ENCODE measurements at places on chromosomes 12 and 14.
A peak's percentile ranks its signal among the peaks of the same experiment; 100 is the strongest.

- no peak for DNase-seq
Measured at GRCh38 chr14:69039288-69039628, 60.2 kb upstream of the ACTN1 start.

- no peak for DNase-seq
Measured at GRCh38 chr12:89267404-89267803, 84.9 kb downstream of the DUSP6 start.

- DNase-seq = no peak
Measured at GRCh38 chr12:80219345-80219744, 120.0 kb downstream of the OTOGL start.

DNA sequence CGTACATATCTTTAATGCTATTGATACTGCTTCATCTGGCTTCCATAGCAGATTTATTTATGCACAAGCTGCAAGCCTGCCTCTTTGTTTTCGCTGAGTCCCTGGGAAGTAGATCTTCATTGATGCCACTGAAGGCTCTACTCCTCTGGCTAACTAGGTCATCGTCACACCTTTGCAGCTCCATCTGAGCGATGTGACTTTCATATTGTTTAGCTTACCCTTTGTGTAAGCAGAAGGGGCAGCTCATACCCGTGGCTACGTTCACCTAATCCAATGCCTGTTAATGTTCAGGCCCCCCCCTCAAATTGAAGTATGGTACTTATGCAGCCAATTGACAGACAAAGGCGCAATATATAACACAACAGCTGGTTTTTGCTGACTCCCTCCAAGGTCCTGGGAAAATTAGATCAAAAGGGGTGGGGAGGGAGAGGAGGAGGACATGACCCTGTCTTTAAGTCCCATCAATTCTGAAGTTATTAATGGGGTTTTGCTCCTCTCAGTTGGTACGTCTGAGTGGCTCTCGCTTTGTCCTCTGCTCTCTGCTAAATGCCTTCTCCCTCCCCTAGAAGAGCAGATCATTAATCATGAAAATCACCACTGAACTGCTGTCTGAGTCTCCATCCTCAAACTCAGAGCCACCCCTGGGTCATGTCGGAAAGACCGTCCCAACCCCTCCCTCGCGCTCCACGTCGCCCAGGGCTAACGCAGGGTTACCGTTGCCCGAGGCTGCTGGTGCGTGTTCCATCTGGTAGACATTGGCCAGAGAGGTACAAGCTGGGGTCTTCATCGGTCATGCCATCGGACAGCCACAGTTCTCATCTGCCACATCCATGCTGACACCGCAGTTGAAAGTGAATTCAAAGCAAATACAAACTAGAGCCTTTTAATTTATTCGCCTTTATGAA, 128.8 kb downstream of the ADGRD1 start:
- no peak for DNase-seq

DNA sequence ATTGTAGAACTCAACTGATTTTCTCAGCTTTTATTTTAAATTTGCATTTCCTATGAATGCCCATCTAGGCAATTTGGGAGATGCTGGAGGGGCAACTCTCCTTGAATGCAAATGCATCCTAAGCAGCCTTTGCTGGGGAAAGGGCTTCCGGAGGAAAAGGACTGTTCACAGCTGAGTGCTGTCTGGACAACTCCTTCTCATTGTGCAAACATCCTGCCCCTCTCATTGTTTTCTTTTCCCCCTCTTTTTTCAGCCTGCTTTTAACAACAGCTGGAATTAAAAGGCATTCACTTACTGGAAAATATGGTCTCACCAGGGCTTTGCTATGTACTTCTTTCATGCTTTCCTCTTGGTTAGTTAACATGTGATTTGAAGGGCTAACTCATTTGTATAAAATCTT, 397.8 kb downstream of the FUT8 start:
- DNase-seq = no peak

DNA sequence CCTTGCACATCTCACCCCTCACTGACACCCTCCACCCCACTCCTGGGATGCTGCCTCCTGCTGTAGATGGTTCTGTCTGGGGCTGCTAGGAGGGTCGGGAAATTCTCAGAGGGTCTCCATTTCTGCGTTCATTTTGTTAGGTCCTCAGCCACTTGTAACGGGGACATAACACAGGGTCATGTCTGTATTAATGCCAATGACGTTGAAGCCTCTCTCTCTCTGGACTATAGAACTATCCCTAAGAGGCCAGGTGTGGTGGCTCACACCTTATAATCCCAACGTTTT, 14.6 kb downstream of the SIVA1 start:
- no peak for DNase-seq

DNA sequence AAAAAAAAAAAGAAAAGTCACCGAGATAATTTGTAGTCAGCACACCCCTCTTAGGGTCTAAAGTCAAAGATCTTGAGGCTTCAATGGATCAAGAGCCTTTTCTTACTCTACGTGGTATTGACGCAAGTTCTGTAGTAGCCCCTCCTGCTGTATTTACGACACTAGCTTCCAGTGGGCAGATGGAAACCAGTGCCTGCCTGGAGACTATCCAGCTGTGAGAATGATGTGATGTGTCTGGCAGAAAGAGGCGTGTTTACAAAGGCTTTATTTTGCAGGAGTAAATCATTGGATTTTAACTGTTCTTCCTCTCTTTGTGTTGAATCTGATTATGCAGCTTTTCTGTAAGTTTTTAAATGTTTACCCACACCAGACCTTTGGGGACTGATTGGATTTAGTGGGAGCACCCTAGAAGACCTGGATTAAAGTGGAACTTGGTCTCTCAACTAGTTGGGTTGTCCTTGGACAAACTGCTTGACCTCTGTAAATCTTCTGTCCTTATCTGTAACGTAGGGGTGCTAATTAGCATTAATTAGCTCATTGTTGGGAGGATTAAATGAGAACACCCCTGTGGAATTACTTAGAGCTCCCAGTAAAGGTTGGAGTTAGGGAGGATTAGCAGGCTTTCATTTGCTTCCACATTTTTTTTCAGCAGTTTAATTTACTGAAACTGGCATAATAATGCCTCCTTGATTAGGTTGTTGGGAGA, 72.4 kb downstream of the RASSF3 start:
- peak; percentile 83 for DNase-seq

- no peak for DNase-seq
Measured at GRCh38 chr12:41212625-41213024, 24.5 kb downstream of the PDZRN4 start.

GRCh38 chr14:72945356-72946027, 19.2 kb downstream of the DCAF4 start:
- no peak for DNase-seq

GRCh38 chr14:76848879-76849278, 22.7 kb downstream of the LRRC74A start:
- DNase-seq = no peak

DNA sequence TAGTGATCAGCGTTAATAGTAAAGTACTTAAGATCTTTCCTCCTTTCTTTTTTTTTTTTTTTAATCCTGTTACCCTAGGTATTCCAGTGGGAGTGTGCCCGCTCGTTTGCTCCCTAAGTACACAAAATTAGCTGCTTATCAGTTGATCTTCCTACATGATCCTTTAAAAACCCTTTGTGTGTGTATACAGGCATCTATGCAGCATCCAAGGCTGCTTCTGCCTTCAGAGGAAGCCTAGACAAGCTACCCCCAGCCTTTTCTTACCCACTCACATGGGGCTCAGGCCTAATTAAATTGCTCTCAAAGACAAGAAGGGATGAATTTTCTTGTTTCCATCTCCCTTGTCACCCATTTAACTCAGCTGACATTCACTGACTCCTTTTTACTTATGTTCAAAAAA, 343.4 kb upstream of the LMO3 start:
- no peak for DNase-seq

GRCh38 chr12:99453836-99454538, 193.6 kb upstream of the GARIN6 start:
- no peak for DNase-seq

DNA sequence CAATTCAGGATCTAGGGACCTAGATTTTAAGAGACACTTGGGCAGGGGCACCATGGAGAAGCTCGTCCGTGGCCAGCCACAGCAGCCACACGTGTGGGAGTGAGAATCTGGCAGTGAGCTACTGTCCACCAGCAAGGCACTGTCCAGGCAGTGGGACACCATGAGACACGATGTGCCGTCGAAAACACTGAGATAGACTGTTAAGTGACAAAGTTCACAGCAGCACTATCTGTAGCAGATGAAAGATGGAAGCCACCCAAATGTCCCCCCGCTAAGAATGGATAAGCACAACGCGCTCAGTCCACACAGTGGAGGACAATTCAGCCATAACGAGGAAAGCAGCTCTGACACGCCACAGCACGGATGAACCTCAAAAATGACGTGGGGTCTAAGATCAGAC, 19.7 kb downstream of the RILPL1 start:
- DNase-seq = no peak

DNA sequence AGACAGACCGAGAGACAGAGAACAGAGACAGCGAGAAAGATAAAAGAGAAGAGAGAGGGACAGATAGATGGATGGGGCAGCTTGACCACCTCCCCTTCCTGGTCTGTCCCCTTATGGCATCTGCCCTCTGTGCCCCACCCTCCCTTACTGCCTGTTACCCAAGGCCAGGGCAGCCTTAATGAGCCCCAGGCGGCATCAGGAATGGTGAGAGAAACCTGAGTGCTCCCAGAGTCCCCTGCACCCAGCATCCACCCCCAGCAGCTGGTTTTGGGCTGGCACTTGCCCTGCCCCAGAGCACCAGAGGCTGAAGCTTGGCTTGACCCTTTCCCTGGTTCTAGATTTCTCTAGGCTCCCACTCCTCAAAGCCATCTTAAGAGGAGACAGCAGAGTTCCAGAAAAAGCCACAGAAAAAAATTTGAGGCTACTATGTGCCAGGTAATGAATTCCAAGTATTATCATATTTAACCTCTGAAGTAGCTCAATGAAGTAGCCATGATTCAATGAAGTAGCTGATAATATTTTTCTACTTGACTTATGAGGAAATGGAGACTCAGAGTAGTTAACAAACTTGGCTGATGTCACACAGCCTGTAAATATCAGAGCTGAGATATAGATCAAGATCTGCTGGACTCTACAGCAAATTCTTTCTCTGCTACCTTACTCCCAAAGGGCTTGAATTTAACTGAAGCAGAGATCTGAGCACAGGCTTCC, 2.0 kb upstream of the ZNF385A start:
- DNase-seq = no peak

DNA sequence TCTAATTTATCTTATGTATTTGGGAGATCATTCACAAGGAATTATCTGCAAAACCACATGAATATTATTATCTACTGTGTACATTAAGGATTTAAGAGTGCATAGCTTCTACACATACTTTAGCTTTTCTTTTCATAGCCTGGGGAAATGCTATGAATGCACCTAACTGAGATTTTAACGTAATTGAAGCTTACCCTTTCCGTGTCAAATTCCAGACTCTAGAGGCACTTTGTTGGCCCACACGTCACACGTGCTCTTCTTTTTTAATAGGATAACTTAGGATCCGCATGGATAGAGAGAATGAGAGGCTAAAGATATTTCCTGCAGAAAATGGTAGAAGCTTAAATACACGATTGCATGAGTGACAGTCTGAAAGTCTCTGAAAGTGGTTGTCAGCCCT, 481.1 kb downstream of the PCNX1 start:
- DNase-seq = no peak

- peak; percentile 98 for DNase-seq
Measured at GRCh38 chr12:50025187-50026059, at the start of gene RACGAP1. TSS of gene RACGAP1 (minus strand) at chr12:50025494. CDS start at chr12:50016715, 8,779 bp downstream.

GRCh38 chr12:14443531-14443930, 78.0 kb downstream of the ATF7IP start:
- no peak for DNase-seq

- no peak for DNase-seq
Measured at GRCh38 chr12:90977224-90977623, 22.2 kb upstream of the CCER1 start.

DNA sequence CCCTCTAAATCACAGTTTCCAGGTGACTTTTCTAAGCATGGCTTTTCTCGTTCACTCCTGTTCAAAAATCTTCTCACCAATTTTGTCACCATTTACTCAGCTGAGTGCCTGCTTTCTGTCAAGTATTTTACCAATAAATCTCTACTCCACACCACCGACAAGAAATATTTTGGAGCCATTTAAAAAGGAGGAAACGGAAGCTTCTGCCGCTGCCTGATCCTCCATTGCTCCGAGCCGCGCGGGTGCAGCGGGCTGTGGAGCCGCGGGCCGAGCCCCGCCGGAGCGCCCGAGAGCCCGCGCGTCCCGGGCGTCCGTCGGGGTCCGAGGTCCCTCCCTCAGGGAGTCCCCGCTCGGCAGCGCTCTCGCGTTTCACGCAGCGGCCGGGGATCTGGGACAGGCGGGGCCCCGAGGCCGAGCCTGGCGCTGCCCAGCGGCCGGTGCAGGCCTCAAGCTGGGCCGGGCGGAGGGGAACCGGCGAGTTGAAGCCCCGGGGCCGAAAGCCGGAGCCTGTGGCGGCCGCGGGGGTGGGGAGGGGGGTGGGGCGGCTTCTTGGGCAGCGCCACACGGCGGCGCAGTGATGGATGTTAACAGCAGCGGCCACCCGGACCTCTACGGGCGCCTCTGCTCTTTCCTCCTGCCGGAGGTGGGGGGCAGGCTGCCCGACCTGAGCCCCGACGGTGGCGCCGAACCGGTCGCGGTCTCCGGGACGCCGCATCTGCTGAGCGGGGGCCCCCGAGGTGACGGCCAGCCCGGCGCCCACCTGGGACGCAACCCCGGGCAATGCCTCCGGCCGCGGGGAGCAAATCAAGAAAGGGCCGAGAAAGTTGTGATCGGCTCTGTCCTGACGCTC, 1.1 kb upstream of the HEBP1 start:
- peak; percentile 61 for DNase-seq

All from ELF-1 (cell line).